ENCODE measurements at places on chromosomes 3 and 15. TPM values are rescaled to one million over a fixed set of nuclear protein-coding genes. Genes with fewer than 3 reads are reported as not detected.

Gene FAM219B
- total RNA-seq: 64.1 TPM

Gene ARRDC4
- total RNA-seq: 33.1 TPM

Gene CLDN16
- 0.11 TPM for total RNA-seq

Gene CCK
- 0.97 TPM for total RNA-seq

Gene DLL4
- not detected for total RNA-seq

Gene CYP11A1
- total RNA-seq: 0.25 TPM

Gene TRMT10C
- 20.7 TPM for total RNA-seq

Gene PCBP4
- 91.2 TPM for total RNA-seq

Gene TMEM44
- total RNA-seq: 14.6 TPM

Gene GOLGA8K
- total RNA-seq: not detected
